Muscle of back (tissue), 13 donors: ENCODE measurements at places on chromosomes 1 and 21. TPM values are rescaled to one million over a fixed set of nuclear protein-coding genes. Genes with fewer than 3 reads are reported as not detected.

The TCHH gene
- not detected for polyA plus RNA-seq

The PADI2 gene
- 126 TPM for polyA plus RNA-seq

The CADM3 gene
- 0.56 TPM for polyA plus RNA-seq

The MFSD2A gene
- 2.6 TPM for polyA plus RNA-seq

The ZNF691 gene
- 9.0 TPM for polyA plus RNA-seq

The TSSK3 gene
- 3.2 TPM for polyA plus RNA-seq

The KLHDC7A gene
- polyA plus RNA-seq, result 0.04 TPM

The CNR2 gene
- 0.06 TPM for polyA plus RNA-seq

The LRP8 gene
- polyA plus RNA-seq, result 4.4 TPM

The WRAP73 gene
- 12.2 TPM for polyA plus RNA-seq

The BARHL2 gene
- not detected for polyA plus RNA-seq

The TCEA3 gene
- polyA plus RNA-seq, result 341 TPM

The NPR1 gene
- polyA plus RNA-seq, result 14.2 TPM

The ATP1A4 gene
- polyA plus RNA-seq, result 6.2 TPM

The RABGGTB gene
- polyA plus RNA-seq, result 111 TPM

The ELF3 gene
- polyA plus RNA-seq, result 0.23 TPM

The SPRR1A gene
- not detected for polyA plus RNA-seq

The KRTAP21-3 gene
- polyA plus RNA-seq, result not detected

The CTSS gene
- polyA plus RNA-seq, result 9.6 TPM

The ARID4B gene
- 20.2 TPM for polyA plus RNA-seq

The ETV3L gene
- polyA plus RNA-seq, result not detected

The BTF3L4 gene
- polyA plus RNA-seq, result 75.7 TPM

The TTC24 gene
- polyA plus RNA-seq, result 0.38 TPM

The C4BPB gene
- polyA plus RNA-seq, result 0.33 TPM
